HAP-1 (cell line): ENCODE measurements at places on chromosomes 4 and X.

DNA sequence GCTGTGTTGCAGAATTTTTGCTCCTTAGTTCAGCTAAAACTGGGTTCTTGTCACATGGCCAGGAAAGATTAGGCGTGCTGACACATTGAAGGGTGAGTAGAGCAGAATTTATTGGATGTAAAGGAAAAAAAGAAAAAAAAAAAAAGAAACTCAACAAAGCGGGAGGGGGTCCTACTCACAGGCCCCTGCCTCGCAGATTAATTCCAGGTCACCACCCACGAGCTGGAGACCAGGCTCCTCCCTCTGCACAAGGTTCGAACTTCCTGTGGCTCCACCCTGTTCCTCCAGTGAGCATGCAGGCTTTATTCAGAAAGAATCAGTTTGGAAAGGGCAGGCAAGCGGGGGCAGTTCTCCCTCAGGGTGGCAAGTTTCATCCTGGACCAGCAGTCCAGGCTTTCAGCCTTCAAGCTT lies 17.1 kb downstream of the MGST2 start:
- DNase-seq: no peak

- DNase-seq: no peak
Observed at GRCh38 chr4:107366016-107366735, 330.1 kb upstream of the DKK2 start.

- no peak for DNase-seq
Observed at GRCh38 chrX:118143578-118143977, 27.0 kb upstream of the KLHL13 start.

DNA sequence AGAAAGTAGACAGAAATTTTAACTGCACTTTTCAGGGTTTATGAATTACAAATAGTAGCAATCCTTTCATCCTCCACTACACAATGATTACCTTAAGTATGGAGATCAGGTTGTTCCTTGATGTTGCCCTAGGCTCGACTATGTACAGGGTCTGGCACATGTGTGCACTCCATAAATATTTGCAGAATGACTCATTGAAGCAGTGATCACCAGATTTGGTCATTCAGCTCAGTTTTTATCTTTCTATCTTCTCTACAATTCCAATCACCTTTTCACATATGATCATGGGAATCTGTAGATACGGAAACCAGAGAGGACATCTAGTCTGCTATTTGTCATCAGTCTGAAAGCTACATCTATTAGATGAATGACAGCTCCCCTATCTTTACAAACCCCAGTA lies 171.7 kb upstream of the HCCS start:
- no peak for DNase-seq

DNA sequence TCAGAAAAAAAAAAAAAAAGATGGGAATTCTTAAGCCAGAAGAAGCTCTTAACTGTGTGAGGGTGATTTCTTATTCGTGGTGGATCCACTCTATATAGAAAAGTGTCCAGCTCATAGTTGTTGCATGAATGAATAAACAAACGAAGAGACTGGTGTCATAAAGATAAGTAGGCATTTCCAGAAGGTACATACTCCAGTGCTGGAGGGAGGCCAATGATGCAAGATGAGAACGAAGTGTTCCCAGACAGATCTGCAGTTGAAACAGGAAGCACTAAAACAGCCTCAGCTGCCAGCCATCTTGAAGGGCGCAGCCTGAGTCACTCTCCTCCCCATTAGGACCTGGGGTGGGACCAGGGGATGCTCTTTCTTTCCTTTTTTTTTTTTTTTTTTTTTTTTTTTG lies 47.4 kb upstream of the HOPX start:
- DNase-seq: no peak

DNA sequence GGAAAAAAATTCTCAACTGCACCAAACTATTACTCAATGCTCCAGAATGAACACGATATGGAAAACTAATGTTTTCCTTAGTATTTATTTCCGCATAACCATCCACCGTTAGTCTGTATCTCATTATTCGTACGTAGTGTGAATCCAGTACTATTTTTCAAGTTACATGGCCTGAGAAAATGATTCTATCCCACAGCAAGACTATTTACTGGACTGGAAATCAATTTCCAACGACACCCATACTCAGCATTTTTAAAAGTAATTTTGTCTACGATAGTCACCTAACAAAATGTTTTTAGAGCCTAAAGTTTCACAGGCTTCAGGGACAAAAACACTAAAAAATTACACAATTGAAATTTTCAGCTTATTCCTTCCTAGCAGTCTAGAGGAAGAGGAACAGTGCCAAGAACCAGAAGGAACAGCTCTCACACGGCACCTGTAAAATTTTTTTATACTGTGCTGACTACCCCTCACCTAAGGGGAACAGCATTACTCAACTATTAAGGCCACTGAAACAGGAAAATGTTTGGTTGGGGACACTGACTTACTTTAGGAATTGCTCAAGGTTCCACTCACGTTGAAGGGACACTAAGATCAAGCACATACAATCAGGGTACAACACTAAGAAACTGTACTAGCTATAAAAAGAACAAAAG lies 9.6 kb downstream of the UBE2D3 start:
- DNase-seq: no peak

DNA sequence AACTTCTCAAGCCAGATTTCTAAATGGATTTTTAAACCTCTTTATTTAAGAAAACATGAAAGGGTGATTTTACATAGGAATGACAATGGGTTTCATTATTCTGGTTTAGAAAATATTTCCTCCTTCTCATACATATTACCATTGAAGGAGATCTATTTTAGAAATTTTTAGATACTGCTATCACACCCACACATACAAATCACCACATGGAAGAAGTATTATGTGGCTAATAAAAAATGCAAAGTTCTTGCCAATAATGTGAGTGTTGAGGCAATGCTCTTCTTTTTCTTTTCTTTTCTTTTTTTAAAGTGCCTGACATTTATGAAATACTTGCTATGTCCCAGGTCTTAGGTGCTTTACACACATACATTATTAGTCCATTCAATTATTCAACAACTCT lies 6.8 kb downstream of the STAP1 start:
- no peak for DNase-seq

DNA sequence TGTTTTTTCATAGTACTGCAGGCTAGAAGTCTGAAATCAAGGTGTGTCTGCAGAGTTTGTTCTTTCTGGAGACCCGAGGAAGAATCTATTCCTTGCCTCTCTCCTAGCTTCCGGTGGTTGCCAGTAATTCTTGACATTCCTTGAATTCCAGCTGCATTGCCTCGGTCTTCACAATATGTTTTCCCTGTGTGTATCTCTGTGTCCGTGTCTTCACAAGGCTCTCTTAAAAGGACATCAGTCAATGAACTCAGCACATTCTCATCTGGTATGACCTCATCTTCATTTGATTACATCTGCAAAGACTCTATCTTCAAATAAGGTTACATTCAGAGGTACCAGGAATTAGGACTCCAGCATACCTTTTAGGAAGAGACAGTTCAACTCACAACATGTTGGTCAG lies 163.4 kb downstream of the BANK1 start:
- DNase-seq: peak; percentile 31

DNA sequence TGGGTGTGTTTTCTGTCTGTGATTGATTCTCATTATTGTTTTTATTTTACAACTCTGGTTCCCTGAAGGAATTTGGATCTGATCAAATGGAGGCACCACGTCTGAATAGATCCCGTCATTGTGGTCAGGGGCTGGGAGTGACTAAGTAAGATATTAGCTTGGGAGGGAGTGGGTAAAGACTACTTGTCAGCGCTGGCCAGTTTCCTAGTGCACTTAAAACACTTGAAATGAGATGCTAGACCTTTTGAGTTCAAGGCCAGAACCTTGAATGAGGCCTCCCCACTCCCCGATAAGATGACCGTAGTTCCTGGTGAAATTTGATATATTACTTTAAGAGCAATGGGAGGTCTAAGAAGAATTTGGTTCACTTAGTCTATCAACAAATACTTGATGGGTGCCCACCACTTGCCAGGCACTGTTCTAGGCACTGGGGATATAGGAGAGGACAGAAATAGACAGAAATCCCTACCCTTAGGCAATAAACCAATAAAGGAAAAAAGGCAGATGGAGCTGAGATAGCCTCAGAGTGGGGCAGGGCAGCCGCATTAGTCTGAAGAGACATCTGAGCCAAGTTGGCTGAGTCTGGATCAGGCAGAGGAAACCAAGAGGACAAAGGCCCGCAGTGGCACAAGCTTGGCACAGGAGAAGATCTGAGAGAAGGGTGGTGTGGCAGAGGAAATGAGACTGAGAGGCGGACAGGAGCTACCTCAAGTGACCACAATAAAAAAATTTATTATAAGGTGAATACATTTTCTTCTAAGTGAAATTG lies 11.8 kb downstream of the FAM184B start:
- DNase-seq: no peak

DNA sequence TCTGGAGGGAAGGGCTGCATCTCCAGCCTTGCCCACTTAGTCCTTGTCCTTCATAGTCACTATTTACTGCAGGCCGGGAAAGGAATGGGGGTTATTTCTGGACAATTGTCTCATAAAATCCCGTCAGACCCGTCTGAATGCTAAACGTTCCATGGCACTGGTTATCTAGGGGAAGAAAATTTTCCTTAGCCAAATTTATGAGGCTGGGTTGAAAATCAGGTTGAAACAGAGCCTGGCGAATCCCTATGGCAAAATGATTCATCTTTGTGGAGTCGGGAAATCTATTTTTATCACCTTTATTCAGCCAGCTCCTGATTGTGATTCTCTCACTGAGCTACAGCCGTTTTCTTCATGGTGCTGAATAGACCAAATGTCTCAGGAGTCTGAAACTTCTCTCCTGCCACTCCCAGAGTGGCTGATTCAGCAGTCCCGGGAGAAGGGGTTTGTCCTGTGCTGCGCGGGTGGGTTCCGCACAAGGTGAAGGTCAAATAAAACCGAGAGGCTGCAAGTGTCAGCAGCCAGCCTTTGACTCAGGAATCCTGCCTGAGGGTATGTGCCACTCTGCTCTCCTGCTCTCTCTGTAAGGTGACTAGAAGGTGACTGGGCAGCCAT lies 1.0 kb downstream of the LIMCH1 start:
- DNase-seq: no peak

DNA sequence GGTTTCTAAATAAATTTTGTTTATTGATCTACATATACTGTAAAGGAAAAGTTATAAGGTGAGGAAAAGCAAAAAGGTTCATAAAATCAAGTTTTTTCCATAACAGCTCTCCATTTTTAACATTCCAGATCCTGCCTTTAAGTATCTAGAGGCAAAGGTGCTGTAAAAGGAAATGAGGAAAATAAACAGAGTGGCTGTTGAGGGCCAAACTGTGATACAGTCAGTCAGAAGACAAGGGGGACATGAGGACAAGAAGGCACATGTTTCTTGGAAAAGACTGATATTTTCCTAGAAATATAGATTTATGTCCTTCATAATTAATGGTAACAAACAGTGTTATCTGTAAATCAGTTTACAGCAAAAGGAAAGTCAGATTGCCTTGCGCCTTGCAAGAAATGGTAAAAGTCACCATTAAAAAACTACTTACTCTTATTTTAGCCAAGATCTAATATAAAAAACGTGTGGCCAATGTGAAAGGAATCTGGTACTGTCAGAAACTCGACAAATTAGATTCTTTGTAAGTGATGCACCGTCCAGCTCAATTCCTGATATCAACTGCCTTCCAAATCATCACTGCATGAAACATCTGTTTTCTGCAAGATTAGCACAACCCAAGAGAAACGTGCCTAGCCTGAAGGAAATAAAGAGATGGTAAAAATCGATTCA lies 34.0 kb upstream of the VEGFD start:
- no peak for DNase-seq

DNA sequence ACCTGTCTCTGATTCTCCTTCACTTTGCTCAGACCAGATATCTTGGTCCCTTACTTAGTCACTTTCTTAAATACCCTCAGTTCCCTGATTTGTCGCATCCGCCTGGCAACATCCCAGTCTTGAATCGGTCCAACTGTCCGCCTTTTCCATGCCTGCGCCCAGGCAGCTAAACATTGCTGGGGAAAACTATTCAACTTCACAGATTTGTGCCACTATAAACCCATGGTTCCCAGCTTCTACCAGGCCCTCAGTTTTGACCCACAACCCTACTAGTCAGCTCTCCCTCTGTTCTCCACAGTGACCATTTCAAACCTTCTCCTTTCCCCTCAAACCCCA lies 451 bp upstream of the FGD1 start:
- no peak for DNase-seq

DNA sequence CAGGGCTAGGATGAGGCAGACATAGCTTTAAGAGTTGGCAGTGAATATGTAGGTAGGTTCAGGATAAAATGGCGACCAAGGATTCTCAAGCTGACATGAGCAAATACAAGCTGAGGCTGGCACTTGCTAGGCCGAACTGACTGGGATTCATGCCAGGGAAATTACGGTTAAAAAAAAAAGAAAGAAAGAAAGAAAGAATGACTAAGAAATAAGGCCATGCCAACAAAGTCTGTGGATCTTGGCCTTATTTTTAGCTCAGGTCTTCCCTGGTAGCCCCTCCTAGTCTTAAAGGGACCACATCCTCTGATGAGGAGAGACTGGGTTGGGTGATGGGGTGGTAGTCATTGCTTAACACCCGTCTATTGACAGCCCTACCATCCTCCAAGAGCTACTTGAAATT lies 64.4 kb upstream of the KLHL13 start:
- DNase-seq: no peak

DNA sequence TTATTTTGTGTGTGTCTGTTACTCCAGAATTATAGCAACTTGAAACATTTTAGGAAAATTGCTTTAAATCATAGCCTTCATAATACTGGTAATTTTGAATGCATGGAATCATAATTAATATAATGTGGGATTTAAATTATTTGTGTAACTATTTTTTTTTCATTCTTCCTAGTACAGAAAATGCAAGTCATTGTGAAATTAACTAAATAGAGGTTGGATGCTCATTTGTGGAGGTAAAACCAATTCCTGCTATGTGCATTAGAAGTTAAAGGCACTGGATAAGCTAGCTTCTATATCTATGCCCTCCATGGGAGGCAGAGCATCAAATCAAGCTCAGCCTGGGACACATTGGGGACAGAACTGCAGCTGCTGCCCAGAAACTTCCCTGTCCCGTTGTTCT lies 1048.5 kb upstream of the PABPC4L start:
- DNase-seq: no peak

GRCh38 chrX:68693481-68694434 lies 46.3 kb downstream of the STARD8 start:
- DNase-seq: peak; percentile 87

DNA sequence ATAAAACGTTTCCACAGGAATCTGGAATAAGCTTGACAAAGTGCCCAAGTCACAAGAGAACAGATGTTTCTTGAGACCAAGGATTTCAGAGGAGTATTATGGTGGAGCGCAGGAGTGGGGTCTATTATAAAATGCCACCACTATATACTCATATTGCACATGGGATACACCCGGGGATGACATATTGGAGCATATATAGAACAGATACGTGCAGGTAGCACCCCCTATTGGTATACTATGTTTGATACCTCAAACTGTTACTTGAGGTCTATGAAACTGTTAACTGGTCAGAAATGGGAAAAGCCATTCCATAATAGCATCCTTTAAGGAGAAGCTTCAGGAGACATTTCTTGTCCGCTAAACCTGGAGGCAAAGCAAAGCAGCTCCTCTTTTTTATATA lies 86.0 kb downstream of the PCYT1B start:
- DNase-seq: peak; percentile 49

DNA sequence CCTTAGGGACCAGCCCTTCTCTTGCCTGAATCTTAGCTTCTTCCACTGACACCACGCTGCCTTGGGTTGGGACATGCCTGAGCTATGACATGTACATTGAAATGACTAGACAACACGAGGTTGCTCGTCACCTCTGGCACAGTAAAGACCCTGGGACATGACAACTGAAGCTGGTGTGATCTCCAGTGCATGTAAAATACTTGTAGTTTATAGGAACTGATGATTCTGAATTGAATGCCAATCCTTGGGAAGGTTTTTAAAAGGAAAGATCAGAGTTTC lies 100.7 kb upstream of the PGRMC2 start:
- no peak for DNase-seq

- DNase-seq: no peak
Observed at GRCh38 chr4:128159967-128160366, 98.9 kb downstream of the LARP1B start.
